ENCODE measurements at places on chromosomes 16 and 17. TPM values are rescaled to one million over a fixed set of nuclear protein-coding genes. Genes with fewer than 3 reads are reported as not detected.

DNA sequence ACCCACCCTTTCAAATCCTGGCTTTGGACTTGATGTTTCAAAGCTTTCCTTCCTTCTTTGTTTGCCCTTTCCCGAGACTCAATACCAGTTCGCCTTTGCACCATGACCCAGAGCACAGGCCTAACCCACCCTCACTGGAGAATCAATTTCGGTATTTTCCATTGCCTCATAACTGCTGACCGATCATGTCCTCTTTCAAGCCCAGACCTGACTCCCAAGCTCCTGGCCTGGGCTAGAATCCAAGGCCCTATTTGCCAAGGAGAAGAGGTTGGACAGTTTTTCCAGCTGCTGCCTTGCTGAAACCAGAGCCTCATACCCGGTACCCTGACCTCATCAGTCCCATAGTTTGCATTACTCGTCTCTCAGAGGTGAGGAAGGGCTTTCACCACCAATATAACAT is 35.3 kb upstream of the HELZ start:
- no peak for DNase-seq

DNA sequence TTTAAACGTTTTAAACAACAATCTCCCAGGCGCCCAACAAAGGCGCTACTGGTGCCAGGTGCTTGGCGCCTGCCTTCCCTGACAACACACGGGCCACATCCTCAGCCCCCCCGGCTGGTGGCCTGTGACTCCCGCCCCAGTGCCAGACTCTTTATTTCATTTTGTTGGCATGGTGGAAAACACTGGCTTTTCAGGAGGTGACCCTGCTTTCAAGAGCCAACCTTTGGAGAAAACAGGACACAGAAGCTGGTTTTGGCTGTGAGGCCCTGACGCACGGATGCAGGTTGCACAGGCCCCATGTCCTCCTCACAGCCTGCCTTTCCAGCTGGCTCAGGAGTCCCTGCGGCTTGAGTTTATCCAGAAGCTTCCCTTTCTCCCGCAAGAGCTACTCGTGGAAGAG is 100.0 kb downstream of the METRNL start:
- no peak for DNase-seq

GRCh38 chr16:50692999-50693781 is at the start of gene NOD2:
Gene NOD2 (plus strand): TSS chr16:50693606. CDS start chr16:50699496, 5,890 bp downstream.
- peak; percentile 24 for DNase-seq

GRCh38 chr17:69819316-69820087 is 255.5 kb upstream of the KCNJ16 start:
- no peak for DNase-seq

The PGP gene
- total RNA-seq, result 9.9 TPM
